MG63 (cell line): ENCODE measurements at places on chromosomes 16 and 17. TPM values are rescaled to one million over a fixed set of nuclear protein-coding genes. Genes with fewer than 3 reads are reported as not detected.
A peak's percentile ranks its signal among the peaks of the same experiment; 100 is the strongest.

TNFRSF17 gene
- not detected in 2 replicates for total RNA-seq

ACSM2A gene
- not detected in 2 replicates for total RNA-seq

KLHL10 gene
- not detected in 2 replicates for total RNA-seq

SEPTIN12 gene
- not detected in 2 replicates for total RNA-seq

HSD3B7 gene
- total RNA-seq = 2.1 and 5.0 TPM in 2 replicates

GRCh38 chr17:78957128-78957527 is 22.6 kb downstream of the LGALS3BP start:
- peak; percentile 42 for DNase-seq

GRCh38 chr16:46844771-46845170 is 13.8 kb upstream of the C16orf87 start:
- peak; percentile 26 for DNase-seq

GRCh38 chr16:5502467-5502869 is 404.9 kb upstream of the EEF2KMT start:
- peak; percentile 63 for DNase-seq

DNA sequence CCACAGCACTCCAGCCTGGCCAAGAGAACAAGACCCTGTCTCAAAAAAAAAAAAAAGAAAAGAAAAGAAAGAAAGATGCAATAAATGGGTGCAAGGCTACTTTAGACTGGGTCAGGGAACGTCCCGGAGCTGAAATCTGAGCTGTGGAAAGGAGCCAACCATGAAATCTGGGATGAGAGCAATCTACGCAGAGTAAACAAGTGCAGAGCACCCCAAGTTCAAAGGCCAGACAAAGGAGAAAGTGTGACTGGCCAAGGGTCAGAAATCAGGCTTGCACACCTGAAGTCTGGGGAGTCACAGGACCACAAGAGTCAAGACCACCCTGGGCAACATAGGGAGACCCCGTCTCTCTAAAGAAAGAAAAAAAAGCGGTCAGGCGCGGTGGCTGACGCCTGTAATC is 2.8 kb downstream of the SHMT1 start:
- DNase-seq = no peak

- DNase-seq = no peak
Measured at GRCh38 chr16:85521552-85522307, 91.4 kb upstream of the GSE1 start.

- DNase-seq = no peak
Measured at GRCh38 chr17:43935204-43935925, 6.9 kb downstream of the PPY start.

- DNase-seq = no peak
Measured at GRCh38 chr16:763369-764183, 3.0 kb downstream of the MSLN start.

- no peak for DNase-seq
Measured at GRCh38 chr16:73356401-73357079, 308.6 kb upstream of the ZFHX3 start.

DNA sequence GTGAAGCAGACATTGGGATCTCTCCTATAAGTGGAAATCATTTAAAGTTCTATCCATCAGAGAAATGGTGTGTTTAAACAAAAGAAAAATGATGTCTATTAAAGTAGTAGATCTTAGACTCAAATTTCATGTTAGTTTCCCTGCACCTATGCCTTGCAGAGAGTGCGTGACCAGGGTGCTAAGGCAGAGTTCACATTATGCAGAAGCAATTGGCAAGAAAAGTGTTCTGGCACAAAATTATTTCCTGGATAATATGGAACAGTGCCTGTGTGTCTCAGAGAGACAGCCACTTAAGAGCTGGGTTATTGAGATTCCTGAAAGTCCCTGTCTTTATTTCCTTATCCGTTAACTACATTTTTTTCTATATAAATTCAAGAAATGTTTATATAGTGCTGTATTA is 457.0 kb downstream of the CDH8 start:
- no peak for DNase-seq
